Pancreas (tissue), 10 donors: ENCODE measurements at places on chromosomes 7 and 10. TPM values are rescaled to one million over a fixed set of nuclear protein-coding genes. Genes with fewer than 3 reads are reported as not detected.

DNA sequence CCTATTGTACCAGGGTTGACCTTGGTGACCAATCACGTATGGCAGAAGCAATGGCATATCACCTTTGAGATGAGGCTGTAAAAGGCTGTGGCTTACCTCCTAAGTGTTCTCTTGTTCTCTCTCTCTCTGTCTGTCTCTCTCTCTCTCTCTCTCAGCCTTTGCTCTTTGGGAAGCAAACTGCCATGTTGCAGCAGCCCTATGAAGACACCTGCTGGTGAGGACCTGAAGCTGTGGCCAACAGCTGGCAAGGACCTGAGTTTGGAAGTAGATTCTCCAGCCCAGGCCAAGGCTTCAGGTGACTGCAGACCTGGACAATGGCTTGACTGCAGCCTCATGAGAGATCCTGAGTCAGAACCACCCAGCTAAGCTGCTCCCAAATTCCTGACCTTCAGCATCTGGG is 161.4 kb downstream of the GPAM start:
- H3K27me3 ChIP-seq = no peaks in the 10 kb centered on the region
- H3K27ac ChIP-seq = no peak overlapping the region
- H3K4me3 ChIP-seq = no peak overlapping the region
- DNase-seq = no peak

GRCh38 chr7:101116898-101117297 is 10.0 kb upstream of the SERPINE1 start:
- no peak for DNase-seq
- H3K36me3 ChIP-seq = no peaks in the 10 kb centered on the region
- no peak overlapping the region for H3K27ac ChIP-seq
- no peaks in the 10 kb centered on the region for H3K27me3 ChIP-seq

DNA sequence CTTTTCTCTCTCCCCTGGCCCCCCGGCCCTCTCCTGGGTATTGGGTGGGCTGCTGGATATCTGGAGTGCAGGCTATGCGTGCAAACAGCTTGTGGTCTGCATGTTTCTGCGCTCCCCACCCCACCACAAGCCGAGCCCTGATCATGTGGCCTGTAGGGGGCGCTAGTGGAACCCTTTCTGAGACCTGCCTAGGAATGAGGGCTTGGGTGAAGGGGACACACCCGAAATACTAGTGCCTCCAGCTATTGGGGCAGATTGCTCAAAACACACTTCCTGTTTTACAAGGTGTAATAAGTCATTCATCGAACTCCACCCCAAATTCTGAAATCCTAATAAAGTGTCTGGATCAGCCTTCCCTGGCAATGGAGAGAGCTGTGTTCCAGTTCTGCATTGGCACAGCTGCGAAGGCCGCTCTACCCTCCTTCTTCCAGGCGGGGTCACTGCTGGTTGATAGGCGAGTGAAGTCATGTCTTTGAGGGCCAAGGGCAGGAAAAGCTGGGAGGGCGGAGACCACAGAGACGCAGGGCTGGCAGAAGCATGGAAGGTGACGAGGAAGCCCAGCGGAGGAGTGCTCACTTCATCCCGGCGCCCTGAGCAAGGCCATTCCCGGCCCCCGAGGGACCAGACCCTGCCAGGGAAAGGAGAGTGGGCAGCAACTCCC is 19.8 kb upstream of the PRRT4 start:
- no peak for DNase-seq
- H3K4me3 ChIP-seq = no peak overlapping the region
- no peaks in the 10 kb centered on the region for H3K27me3 ChIP-seq

DPP6 gene
- 1.9 TPM for total RNA-seq

GRCh38 chr10:58833771-58834561 is 321.3 kb downstream of the BICC1 start:
- H3K27ac ChIP-seq = no peak overlapping the region
- H3K4me1 ChIP-seq = no peaks in the 10 kb centered on the region
- no peak for DNase-seq
- no peaks in the 10 kb centered on the region for H3K36me3 ChIP-seq
- H3K27me3 ChIP-seq = no peaks in the 10 kb centered on the region

GRCh38 chr7:27822245-27822644 is 82.3 kb downstream of the TAX1BP1 start:
- no peak overlapping the region for H3K27ac ChIP-seq
- DNase-seq = no peak
- no peaks in the 10 kb centered on the region for H3K27me3 ChIP-seq
- no peak overlapping the region for H3K4me3 ChIP-seq
- H3K36me3 ChIP-seq = no peaks in the 10 kb centered on the region

GRCh38 chr7:2654059-2654458 is 22.3 kb downstream of the TTYH3 start:
- no peaks in the 10 kb centered on the region for H3K4me1 ChIP-seq
- no peak overlapping the region for H3K4me3 ChIP-seq
- H3K27ac ChIP-seq = no peak overlapping the region
- no peaks in the 10 kb centered on the region for H3K36me3 ChIP-seq
- no peaks in the 10 kb centered on the region for H3K27me3 ChIP-seq

DNA sequence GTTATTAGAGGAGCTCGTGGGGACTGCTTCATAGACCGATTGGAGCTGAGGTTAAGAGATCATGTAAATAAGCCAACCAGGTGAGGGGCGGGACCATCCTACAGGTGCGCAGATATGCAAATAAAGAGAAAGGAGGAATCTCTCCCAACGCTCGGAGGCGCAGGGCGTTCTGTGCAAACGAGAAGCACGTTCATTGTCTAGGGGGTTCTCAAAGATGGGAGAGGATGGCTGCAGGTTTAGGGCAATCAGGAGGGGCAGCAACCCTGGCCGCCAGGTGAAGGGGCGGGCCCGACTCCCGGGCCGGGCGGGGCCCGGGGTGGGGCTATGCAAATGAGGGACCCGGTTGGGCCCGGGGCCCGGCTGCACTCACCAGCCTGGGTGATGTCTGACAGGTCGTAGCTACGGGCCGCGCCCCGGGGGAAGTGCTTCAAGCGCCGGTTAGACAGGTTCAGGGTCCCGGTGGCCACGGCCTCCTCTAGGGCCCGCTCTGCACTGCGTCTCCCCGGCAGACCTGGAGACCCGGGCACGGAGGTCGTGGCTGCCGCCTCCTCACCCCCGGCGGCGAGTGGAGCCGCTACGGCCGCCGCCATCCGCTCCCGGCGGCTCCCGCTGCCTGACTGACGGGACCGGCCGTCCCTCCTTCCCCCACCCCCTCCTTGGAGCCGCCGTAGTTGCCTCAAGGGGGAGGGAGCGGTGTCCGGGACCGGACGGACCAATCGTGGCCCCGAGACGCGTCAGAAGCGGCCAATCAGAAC is at the start of gene LRCH4:
Gene LRCH4 (minus strand): TSS at position 619 of the 755 bp plus-strand sequence. CDS start 29 bp downstream, at position 590.
- H3K4me1 ChIP-seq = peaks cover 28% of the 10 kb centered on the region
- DNase-seq = peak; percentile 69
- H3K27ac ChIP-seq = peak within 1 kb of the TSS; percentile 99
- H3K4me3 ChIP-seq = peak within 1 kb of the TSS; percentile 85
- no peaks in the 10 kb centered on the region for H3K36me3 ChIP-seq
- no peaks in the 10 kb centered on the region for H3K27me3 ChIP-seq

GRCh38 chr10:97531401-97531986 is 32.8 kb downstream of the UBTD1 start:
- DNase-seq = no peak
- no peaks in the 10 kb centered on the region for H3K36me3 ChIP-seq
- H3K4me3 ChIP-seq = no peak overlapping the region

SHH gene
- 0.16 TPM for total RNA-seq

- H3K27me3 ChIP-seq = no peaks in the 10 kb centered on the region
- H3K36me3 ChIP-seq = no peaks in the 10 kb centered on the region
- no peak overlapping the region for H3K4me3 ChIP-seq
- no peak for DNase-seq
- no peaks in the 10 kb centered on the region for H3K4me1 ChIP-seq
Observed at GRCh38 chr7:110454713-110455112, 636.2 kb upstream of the LRRN3 start.

NPFFR1 gene
- total RNA-seq = not detected

DNA sequence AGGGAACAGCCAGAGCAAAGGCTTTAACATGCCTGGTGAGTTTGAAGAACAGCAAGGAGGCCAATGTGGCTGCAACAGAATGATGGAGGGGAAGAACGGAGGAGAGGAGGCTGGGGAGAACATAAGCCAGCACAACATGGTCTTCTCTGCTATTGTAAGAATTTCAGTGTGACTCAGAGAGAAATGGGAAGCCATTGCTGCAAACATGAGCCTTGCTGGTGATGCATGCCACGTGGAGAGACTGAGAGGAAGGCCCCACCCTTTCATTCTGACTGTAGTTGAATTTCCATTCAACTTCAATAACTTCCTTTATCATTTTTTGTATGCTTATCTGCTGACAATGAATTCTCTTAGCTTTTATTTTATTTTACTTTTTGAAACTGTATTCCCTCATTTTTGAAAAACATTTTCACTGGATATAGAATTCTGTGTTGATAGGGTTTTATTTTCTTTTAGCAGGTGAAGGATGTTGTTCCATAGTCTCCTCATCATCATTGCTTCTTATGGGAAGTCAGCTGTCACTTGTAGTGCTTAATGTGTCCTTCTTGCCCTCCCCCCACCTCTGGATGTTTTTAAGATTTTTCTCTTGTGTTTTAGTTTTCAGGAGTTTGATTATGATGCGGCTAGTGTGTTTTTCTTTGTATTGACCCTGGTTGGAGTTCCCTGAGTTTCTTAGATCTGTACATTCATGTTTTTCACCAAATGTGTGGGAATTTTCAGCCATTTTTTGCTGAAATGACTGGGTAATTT is 46.4 kb upstream of the LEP start:
- H3K4me1 ChIP-seq = no peaks in the 10 kb centered on the region
- H3K27ac ChIP-seq = no peak overlapping the region
- H3K36me3 ChIP-seq = no peaks in the 10 kb centered on the region
- no peaks in the 10 kb centered on the region for H3K27me3 ChIP-seq
- no peak for DNase-seq
- H3K4me3 ChIP-seq = no peak overlapping the region

DNA sequence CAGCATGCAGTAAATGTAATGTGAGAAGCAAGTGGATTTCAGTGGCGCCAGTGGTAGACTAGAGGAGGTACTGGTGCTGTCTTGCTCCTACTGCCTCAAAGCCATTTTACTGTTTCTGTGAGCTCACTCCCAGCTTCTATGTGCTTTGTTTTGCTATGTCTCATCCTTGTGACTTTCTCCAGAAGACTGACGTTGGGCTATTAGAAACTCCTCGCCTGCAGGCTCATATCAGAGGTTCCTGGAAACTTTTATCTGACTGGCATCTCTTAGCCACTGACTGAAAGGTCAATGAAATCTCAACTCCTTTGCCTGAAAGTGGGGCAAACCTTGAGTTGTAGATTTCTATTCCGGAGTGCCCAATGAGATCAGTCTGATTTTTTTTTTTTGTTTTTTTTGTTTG is 66.4 kb upstream of the SORCS1 start:
- H3K27me3 ChIP-seq = no peaks in the 10 kb centered on the region
- DNase-seq = no peak
- no peaks in the 10 kb centered on the region for H3K36me3 ChIP-seq
- H3K4me1 ChIP-seq = no peaks in the 10 kb centered on the region
- no peak overlapping the region for H3K27ac ChIP-seq
- H3K4me3 ChIP-seq = no peak overlapping the region

- DNase-seq = no peak
- H3K27ac ChIP-seq = no peak overlapping the region
- H3K4me3 ChIP-seq = no peak overlapping the region
- H3K36me3 ChIP-seq = no peaks in the 10 kb centered on the region
- no peaks in the 10 kb centered on the region for H3K27me3 ChIP-seq
Observed at GRCh38 chr10:66862687-66863258, 63.1 kb upstream of the LRRTM3 start.

DNA sequence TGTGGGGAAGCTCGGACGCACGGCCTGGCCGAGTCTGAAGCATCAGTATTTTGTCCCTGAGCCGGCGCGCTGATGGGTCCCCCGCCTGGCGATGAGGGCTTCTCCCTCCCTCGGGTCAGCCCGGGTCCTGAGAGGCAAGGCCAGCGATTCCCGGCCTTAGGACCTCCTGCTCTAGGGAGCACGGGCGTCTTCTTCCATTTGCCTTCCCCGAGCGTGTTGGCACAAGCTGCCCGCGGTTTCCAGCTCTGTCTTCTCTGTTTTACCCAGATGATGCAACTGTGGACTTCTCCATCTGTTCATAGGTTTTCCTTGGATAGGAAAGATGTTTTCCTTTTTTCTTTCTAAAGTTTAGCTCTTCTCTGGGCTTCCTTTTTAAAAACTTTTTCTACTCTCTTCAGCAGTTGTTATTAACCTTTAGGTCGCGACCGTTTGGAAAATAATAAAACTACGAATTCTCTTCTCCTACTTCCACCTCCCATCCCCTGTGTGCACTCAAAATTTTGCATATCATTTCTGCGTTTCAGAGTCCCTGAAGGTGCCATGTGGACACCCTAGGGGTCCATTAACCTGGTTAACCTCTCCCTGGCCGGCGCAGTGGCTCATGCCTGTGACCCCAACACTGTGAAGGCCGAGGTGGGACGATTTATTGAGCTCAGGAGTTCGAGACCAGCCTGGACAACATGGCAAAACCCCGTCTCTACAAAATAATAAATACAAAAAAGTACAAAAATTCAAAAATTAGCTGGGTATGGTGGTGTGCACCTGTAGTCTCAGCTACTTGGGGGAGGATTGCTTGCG is 1.4 kb upstream of the SLC25A28 start:
- no peaks in the 10 kb centered on the region for H3K27me3 ChIP-seq
- H3K36me3 ChIP-seq = no peaks in the 10 kb centered on the region
- H3K4me1 ChIP-seq = peaks cover 15% of the 10 kb centered on the region
- DNase-seq = no peak
- H3K4me3 ChIP-seq = peak overlapping the region; percentile 58

GRCh38 chr10:75513292-75513885 is 82.0 kb downstream of the LRMDA start:
- no peak overlapping the region for H3K27ac ChIP-seq
- no peak overlapping the region for H3K4me3 ChIP-seq
- DNase-seq = no peak
- no peaks in the 10 kb centered on the region for H3K27me3 ChIP-seq
- H3K4me1 ChIP-seq = peaks cover 23% of the 10 kb centered on the region

GRIFIN gene
- total RNA-seq = not detected

MBL2 gene
- total RNA-seq = 0.09 TPM

DNA sequence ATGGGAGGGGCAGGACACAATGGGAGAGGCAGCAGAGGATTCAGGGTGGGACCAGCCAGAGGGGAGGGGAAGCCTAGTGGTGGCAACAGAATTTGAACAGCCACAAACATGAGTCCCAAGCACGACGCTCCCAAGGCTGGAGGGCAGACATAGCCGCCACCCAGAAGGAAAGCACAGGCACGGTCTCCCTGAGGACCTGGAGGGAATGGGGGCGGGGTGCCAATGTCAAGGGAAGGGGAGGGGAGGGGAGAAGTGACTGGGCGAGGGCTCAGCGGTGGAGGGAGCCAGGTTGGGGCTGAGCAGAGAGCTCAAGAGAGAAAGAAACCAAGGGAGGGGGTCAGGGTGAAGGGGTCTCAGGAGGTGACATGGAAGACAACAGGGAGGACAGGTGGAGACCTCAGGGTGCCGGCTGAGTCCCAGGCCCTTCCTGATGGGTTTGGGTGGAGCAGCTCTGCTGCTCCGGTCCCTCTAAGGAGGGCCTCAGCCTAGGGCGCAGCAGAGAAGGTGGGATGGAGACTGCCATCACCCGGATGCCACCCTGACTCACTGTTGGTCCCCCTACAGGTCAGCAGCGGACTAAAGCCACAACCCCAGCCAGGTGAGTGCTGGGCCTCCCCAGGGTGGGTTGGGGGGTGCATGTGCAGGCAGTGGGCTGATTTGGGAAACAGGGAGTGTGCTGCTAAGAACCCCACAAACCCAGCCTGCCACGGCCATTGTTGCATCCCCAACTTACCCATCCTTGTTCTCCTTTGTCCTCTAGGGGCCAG is 24.2 kb downstream of the PILRA start:
- H3K4me1 ChIP-seq = no peaks in the 10 kb centered on the region
- H3K36me3 ChIP-seq = no peaks in the 10 kb centered on the region
- DNase-seq = no peak
- no peak overlapping the region for H3K27ac ChIP-seq
- H3K27me3 ChIP-seq = no peaks in the 10 kb centered on the region
- no peak overlapping the region for H3K4me3 ChIP-seq

NUTM2E gene
- total RNA-seq = 0.06 TPM
